ENCODE measurements at places on chromosomes 13 and 19.

GRCh38 chr13:106882246-106882645, 314.3 kb upstream of the ARGLU1 start:
- no peak for DNase-seq

DNA sequence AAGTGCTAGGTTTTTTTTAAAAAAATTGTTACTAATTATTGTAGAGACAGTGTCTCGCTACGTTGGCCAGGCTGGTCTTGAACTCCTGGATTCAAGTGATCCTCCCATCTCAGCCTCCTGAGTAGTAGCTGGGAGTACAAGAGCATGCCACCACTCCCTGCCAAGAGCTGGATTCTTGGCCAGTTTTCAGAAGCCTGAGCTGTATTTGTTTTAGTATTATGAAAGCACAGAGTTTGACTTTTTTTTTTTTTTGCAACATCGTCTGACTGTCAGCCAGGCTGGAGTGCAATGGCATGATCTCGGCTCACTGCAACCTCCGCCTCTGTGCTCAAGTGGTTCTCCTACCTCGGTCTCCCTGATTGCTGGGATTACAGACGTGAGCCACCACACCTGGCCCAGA, 7.0 kb downstream of the ARMC6 start:
- DNase-seq: no peak

DNA sequence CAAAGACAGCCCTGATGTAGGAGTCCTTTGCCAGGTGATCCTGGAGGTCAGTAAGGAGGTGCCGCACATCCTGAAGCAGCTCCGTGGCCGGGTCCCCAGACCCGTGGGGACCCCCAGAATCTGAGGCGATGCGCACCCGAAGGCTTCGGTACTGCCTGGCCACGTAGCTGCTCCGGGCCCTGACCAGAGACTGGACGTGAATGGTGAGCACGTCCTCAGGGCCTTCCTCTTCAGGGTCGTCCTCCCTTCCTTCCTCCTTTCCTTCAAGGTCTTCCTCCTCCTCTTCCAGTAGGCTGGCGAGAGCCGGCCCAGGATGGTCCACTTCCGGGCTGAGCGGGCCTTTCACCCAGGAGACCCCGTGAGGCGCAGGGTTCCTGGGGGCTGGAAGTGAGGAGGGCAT, 7.5 kb downstream of the RINL start:
- DNase-seq: no peak

DNA sequence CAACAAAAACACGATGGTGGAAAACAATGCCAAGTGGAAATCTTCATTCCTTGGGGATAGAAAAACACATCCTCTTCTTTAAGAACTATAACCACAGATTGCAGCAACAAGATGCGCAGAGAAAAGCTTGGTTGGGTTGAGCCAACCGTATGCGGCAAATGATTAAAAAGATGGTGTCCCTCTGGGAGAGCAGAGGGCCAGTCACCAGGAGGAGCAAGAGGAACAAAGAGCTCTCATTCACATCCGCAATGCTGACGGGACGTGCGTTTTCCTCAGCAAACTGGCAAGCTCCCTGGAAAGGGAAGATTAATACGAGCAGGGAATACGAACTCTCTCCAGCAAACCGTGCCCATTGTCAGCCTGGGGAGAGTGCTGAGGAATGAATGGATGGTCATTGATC, 141.6 kb downstream of the KATNAL1 start:
- DNase-seq: peak; percentile 30

DNA sequence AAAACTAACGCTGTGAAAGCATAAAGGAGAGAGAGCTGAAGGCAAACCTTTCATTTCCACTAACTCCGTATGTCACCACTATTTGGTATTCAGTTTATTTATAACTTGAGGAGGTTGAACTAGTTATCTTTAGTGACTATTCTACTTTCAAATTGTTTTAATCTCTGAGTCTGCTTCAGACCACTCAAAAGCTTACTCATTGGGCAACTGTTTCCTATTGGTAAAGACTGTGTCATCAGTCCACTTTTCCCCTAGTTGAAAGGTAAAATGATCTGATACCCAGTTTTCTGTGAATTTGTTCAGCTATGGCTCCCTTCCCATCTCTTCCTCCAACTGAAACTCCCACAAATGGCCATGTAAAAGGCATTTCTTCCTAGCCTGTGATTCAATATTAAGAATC, 39.1 kb downstream of the TEX26 start:
- DNase-seq: no peak

GRCh38 chr13:71576571-71576970, 290.4 kb downstream of the DACH1 start:
- no peak for DNase-seq

DNA sequence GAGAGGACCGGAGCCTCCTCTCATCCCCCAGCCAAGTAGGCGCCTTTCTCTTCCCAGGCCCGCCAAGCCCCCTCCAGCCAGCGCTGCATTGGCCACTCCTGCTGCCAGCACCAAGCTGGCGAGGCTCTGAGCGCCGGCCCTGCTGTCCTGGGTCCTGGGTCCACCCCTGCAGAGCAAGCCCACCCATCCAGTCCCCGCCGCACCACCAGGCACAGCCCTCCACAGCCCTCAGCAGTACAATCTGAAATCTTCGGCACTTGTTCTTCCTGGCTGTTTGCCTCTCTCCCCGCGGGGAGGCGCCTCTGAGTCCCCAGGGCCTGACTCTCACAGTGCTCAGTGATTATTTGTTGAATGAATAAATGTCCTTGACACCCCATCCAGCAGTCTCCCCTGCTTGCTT, 236.4 kb upstream of the SGCG start:
- no peak for DNase-seq

- DNase-seq: no peak
Observed at GRCh38 chr13:44927968-44928367, 61.3 kb downstream of the NUFIP1 start.

GRCh38 chr13:32323912-32324311, 8.6 kb downstream of the BRCA2 start:
- no peak for DNase-seq

DNA sequence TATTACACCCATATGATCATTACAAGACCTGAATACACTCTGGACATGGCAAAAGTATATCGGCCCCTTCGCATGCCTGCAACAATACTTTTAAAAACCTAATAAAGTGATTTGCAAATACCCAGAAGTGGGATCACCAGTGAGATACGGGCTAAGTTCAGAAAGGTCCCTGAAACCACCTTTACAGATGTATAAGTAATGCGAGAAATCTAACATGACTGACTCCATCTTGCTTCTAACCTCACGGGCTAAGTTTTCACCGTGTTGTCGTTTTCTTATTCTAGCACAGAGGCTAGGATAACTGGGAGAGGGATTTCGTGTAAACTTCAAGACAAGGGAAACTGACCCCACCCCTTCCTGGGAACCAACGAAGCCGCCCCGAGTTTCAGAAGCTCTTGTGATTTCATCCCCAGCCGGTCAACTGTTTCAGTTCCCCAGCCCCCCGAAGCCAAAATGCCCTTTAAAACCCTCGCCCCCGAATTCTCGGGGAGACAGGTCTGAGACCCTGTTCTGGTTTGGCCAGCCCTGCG, 703 bp downstream of the NEK3 start:
- DNase-seq: peak; percentile 43

GRCh38 chr19:42628411-42629140, 33.9 kb upstream of the CEACAM8 start:
- DNase-seq: no peak

GRCh38 chr19:5926641-5927440, 12.8 kb downstream of the CAPS start:
- no peak for DNase-seq

DNA sequence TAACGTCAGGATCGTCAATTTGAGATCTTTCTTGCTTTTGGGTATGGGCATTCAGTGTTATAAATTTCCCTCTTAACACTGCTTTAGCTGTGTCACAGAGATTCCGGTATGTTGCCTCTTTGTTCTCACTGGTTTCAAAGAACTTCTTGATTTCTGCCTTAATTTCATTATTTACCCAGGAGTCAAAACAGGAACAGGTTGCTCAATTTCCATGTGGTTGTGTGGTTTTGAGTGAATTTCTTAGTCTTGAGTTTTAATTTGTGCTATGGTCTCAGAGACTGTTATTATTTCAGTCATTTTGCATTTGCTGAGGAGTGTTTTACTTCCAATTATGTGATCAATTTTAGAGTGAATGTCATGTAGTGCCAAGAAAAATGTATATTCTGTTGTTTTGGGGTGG, 153.1 kb downstream of the PCDH17 start:
- no peak for DNase-seq

- DNase-seq: no peak
Observed at GRCh38 chr13:27744801-27745200, 47.5 kb upstream of the GSX1 start.

GRCh38 chr13:73482556-73482955, 423.8 kb downstream of the KLF5 start:
- DNase-seq: peak; percentile 1

DNA sequence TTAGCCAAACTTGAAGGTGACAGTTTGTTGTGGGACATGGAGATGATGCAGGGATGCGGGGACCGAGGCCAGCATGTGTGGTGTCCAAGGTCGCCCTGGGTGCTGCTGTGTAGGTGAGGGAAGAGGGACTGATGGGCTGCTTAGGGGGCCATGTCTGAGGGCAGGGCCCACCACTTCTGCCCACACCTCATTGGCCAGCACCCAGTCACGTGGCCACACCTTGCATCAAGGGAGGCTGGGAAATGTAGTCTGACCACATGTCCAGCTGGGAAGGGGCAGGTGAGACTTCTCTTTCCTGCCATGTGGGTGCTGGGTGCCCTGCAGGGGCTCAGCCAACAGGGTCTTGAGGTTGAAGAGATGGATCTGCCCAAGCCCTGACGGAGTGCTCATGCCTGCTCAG, 88.9 kb downstream of the KDM4B start:
- peak; percentile 10 for DNase-seq

DNA sequence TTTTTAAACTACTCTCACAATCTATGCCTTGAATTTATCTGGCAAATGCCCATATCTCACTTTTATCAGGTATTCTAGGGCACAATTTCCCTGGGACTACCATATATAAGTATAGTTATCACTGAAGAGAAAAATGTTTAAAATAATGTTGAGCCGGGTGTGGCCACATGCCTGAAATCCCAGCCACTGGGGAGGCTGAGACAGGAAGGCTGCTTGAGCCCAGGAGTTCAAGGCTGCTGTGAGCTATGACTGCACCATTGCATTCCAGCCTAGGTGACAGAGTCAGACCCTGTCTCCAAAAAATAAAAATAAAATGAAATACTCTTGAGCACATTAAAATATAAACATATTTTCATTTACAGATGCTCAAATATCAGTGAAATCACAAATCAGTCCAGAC, 4.1 kb downstream of the KATNAL1 start:
- DNase-seq: no peak

GRCh38 chr13:42260903-42261654, 10.9 kb upstream of the AKAP11 start:
- DNase-seq: no peak

DNA sequence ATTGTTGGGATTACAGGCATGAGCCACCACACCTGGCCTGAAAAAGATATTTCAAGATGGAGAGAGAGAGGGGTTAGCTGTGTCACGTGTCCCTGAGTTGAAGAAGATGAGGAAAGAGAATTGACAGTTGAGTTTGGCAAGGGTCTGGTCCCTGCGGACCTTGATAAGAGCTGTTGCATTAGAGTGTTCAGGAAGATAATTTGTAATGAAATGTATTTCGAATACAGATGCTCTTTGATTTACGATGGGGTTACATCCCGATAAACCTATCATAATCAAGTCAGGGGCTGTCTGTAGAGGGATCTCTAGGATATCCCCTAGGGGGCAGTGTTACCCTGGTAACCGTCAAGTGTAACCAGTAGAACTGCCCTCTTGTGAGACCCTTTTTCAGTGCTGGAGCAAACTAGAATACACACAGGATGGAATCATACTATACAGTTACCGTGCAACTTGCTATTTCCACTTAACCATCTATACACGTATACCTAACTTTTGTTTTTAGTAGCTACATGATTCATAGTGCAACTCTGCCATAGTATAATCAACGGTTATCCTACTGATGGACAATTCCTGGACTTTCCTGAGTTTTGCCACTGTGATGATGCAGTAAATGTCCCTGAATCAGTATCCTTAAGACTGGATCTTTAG, 1.5 kb upstream of the ELOF1 start:
- DNase-seq: peak; percentile 65

DNA sequence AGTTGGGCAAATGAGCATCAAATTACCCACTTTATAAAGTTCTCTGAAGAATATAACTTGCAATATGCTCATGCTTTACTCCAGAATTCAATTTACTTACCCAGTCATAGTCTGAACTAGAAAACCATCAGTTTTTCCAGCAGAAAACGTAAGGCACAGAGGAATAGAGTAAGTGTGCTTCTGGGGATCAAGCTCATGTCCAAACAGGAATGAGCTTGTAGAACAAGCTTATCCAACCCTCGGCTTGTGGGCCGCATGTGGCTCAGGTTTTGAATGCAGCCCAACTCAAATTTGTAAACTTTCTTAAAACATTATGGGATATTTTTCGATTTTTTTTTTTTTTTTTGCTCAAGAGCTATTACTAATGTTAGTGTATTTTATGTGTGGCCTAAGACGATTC, 308.5 kb upstream of the KLF12 start:
- DNase-seq: no peak

- no peak for DNase-seq
Observed at GRCh38 chr19:2822846-2823245, 3.2 kb downstream of the ZNF554 start.

DNA sequence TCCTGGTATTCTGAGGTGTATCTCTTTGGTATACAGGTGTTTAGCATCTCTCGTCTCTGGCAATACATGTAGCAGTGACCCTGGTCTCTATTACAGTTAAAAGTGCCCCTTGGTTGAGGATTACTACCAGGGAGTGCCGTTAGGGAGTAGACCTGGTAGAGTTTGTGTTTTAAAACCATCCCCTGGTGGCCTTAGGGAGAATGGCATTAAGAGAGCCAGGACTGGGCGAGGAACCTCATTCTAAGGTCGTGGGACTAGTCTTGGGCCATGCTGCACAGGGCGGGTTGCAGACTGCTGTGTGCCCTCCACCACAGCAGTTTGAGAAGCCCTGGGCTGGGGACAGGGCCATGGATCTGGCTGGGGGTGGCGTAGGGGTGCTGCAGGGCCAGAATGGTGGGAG, 35.0 kb downstream of the B3GLCT start:
- no peak for DNase-seq

DNA sequence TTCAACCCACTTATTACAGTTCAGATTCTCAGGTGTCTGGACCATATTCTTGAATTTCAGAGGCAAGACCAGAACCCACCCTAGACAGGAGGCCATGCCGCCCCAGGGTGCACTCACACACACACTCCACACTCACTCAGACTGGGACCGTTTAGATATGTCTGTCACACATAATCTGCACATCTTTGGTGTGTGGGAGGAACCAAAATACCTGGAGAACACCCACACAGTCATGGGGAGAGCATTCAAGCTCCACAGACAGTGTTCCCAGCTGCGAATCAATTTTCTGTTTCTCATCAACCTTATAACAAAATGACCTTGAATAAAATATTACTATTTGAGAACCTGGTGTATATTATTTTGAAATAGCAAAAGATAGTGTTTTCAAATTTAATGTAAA, 2353.0 kb downstream of the PCDH9 start:
- DNase-seq: no peak

GRCh38 chr13:40316301-40316700, 350.1 kb downstream of the FOXO1 start:
- DNase-seq: no peak

GRCh38 chr13:43737392-43737923, 49.3 kb downstream of the ENOX1 start:
- DNase-seq: no peak
